ENCODE measurements at places on chromosomes 1 and 21.

DNA sequence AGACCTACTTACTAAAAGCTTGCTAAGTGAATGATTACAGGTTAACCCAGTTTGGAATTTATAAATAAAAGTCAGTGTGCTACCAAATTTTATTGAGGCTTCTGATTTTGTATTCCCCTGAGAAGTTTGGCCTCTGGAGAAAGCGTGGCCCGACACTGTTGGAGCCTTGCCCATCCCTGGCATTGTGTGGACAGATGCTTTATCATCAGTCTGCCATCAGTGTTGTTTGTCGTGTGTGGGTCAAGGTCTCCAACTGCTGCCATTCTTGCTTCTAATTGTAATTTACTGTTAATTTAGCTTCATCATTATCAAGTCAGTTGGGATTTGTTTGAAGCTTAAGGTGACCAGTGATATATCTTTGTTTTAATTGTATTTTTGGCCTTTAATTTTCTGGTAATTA is 62.0 kb upstream of the LPGAT1 start:
- no peak for DNase-seq

DNA sequence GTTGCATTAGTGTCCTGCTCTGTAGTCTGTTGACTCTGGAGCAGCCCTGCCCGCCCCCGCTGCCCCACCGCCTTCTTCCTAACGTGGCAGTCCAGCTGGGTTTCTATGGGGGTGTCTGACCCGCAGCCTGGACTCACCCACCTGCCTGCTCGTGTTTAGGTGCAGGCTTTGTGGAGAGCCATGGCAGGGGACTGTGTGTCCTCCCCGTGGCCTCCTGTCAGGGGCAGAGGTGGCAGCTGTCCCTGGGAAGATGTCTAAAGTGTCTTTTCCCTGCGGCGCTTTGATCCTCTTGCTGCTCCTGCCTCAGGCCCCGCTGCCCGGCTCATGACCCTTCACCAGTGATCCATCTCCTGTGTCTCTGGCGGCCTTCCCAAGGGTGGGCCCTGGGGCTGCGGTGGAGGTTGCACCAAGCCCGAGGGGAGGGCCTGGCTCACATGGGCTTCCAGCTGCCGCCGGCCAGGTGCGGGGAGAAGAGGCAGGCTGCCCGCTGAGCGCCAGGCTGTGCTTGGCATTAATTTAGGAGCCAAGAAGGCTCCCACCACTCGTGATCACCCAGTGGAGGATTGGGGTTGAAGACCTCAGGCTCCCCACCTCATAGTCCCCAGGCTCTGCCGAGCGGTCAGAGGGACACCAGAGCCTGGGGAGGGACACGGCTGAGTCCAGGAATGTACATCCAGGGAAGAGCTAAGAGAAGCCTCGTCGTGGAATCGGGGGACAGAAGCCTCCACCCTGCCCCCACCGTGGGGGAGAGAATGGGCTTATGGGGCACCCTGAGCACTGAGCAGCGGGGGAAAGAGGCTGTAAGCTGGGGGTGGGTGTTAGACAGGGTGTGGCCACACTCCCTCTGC is 44.1 kb downstream of the COL18A1 start:
- DNase-seq: no peak

DNA sequence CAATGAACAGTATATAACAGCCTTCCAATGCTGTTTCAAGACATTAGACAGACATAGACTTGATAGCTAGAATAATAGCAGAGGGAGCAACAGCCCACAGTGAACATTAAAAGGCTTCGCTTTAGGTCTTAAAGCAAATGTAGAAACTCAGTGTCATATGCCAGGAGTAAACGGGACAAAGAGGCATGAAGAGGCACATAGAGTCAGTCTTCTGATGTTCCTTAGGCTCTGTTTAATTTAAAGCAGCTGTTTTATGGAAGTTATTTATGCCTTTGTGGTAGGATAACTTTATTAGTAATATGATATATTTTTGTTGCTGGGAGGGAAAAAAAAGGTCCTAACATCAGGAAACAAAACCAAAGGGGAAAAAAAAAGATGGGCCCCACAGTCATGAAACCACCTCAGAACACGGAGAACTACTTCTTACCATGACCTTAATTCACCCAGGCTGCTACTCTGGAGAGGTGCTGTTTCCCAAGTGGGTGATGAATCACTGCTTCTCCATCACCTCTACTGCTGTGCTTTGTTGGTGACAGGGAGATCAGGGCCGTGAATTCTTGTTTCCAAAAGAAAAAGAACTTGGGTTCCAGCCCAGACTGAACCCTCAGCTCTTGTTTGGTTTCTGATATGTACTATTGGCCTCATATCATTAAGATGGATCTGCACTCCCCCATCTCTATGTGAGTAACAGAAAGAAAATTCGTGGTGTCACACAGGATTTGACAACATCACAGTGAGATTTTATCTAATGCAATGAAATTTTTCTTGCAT is 616.9 kb downstream of the KIF26B start:
- no peak for DNase-seq

GRCh38 chr1:205350691-205351141 is 6.0 kb downstream of the KLHDC8A start:
- DNase-seq: no peak

DNA sequence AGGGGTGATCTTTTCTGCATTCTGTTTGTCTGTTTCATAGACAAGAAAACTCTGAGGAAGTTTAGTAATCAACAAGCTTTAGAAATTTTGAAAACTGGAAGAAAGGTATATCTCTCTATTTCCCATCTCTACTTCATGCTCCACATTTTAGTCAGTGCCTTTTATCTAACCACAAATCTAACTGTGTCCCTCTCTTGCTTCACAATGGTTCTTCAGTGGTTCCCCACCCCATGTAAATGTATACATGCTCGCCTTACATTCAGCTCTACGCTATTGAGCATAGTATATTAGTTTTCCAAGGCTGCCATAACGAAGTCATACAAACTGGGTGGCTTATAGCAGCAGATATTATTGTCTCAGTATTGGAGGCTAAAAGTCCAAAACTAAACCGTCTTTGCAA is 14.4 kb upstream of the SAMSN1 start:
- no peak for DNase-seq

- DNase-seq: peak; percentile 81
Observed at GRCh38 chr1:40612345-40612831, 53.1 kb downstream of the RIMS3 start.

DNA sequence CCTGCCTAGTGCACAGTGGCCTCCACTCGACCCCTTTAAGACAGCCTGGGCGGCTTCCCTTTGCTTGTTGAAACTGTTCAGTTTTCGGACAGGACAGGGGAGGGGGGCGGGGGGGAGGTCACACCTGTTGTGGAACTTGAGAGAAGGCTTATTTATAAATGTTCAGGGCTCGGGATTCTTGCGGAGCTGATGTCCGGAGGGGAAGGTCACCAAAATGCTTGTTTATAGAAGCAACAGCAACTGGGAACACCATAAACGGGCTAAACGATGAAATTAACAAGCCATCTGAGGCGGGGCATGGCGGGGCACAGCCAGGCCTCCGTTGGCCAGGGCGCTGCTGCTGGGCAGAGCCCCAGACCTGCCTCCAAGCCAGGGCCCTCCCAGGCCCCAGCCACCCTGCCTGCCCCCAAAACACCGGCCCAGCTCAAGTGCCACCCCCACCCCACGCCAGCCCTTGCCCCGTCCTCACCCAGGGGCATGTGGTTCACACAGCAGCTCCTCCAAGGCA is 59.8 kb upstream of the CASZ1 start:
- no peak for DNase-seq

DNA sequence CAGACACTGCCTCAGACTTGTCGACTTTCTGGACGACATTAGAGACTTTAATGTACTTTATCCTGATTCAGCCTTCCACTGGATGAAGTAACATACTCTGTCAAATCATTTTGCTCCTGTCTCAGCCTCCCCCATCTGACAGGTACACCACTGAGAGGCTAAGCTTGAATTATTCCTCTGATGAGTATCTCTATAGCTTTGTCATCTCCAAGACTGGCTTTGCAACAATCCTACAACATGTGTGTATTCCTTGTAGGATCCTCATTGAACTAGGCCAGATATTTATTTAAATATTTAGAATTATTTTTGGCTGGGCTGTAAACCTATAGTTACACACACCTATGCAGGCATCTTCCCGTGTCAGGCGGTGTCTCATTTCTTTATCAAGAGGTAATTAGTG is 1.1 kb upstream of the TRIM58 start:
- DNase-seq: no peak

DNA sequence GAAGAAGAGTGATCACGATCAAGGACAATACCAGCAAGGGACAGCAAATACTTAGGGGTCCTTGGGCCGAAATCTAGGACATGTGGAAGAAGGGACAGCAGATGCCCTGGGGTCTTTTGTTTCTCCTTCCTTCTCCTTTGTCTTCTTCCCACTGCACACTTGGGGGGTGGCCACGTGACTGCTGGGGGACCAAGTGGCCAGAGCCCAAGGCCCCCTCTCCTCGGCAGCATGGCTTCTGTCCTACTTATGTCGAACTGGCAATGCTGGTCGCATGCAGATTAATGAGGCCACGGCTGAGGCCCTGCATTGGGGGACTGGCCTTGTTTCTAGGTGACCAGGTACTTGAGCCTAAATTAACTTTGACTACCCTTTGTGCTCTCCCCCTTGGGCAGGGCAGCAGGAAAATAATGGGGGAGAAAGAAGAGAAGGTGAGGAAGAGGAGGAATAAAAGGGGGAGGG is 83.0 kb downstream of the GRIK3 start:
- no peak for DNase-seq

DNA sequence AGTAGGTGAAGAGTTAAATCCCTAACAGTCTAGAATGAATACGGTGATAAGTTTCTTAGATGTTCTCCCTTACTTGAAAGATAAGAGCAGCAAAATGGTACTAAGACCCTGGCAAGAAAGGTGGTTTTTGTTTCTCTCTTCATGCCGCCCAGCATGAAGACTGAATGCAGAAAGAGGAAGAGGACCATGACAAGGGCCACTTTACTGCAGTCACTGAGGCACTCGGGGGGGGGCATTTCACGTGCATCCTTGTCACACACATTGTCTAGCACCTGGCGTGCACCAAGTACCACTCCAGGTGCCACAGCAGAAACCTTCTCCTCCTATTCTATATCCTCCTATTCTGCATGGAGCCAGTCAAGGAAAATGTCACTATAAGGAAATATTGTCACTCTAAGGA is 222.0 kb downstream of the TOMM20 start:
- no peak for DNase-seq

- no peak for DNase-seq
Observed at GRCh38 chr1:210800301-210800700, 333.6 kb downstream of the KCNH1 start.

GRCh38 chr1:54011316-54012007 is 6.5 kb downstream of the LDLRAD1 start:
- no peak for DNase-seq

DNA sequence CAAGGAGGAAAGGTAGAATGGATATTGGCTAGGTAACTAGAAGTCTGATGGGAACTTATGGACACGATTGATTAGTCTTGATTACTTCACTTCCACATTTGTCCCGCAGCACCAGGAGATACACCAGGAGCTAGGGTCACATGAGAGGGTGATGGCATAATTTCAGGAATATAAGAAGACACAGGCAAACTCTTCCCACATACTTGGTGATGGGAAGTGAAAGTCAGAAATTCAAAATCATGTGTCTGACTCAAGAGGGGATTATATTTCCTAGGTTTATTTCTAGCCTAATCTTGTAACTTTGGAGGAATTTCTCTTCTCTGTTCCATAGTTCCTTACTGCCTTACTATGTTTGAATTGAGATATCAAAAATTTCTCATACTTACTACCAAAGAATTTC is 185.0 kb downstream of the PBX1 start:
- DNase-seq: no peak

DNA sequence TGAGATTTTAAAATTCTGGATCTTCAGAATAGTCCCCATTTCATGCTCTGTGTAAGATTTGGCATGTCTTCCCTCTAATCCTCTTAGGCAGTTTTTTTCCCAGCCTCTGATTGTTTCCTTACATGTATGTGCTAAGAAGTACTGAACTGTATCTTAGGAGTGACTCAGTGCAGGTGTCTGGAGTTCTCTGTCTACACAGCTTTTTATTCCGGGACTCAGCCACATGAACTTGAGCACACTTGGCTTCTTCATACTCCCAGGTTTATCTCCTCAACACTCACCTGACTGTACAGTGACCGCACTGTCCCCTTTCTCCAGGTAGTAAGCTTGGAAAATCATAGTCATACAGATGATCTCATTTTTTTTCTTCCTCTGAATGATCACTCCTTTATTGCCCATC is 50.7 kb downstream of the SYT14 start:
- DNase-seq: no peak

- DNase-seq: no peak
Observed at GRCh38 chr1:25685938-25686665, 69.5 kb downstream of the MAN1C1 start.

GRCh38 chr1:241376701-241377100 is 19.7 kb upstream of the RGS7 start:
- no peak for DNase-seq

- no peak for DNase-seq
Observed at GRCh38 chr1:89842567-89843272, 21.9 kb downstream of the LRRC8D start.

DNA sequence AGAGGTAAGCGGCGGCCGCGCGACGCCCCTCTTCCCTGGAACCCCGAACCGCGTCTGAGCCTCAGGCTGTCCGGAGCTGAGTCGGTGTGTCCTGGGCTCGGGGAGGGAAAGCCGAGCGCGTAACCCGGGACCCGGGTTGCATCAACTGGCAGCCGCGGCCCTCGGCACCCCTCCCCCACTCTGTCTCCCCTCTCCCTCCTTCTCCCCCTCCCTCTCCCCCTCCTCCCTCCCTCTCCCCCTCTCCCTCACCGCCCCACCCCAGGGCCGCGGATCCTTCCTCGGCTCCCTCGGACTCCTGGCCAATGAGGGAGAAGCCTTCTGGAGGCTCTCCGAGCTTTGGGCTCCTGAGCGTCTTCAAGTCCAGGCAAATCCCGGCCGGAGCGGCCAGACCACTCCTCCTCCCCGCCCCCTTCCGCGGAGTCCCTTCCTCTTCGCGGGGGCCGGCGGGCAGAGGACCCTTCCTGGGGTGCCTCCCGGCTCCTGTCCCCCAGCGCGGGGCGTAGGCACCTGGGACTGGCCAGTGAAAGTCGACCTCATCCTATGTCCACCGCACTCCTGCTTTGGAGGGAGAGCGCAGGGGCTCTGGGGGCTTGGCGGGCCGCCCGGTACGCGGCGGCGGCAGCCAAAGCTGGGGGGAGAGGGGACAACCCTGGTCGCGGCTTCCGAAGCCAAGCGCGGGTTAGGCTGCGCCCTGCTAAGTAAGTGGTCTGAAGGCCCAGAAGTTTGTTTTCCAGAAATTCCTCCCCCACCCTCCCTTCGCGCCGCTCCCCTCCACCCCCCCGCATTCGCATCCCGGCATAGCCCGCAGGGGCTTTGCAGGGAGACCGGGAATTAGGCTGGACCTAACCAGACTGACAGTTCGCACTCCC is 850 bp downstream of the SESN2 start:
- DNase-seq: peak; percentile 66

DNA sequence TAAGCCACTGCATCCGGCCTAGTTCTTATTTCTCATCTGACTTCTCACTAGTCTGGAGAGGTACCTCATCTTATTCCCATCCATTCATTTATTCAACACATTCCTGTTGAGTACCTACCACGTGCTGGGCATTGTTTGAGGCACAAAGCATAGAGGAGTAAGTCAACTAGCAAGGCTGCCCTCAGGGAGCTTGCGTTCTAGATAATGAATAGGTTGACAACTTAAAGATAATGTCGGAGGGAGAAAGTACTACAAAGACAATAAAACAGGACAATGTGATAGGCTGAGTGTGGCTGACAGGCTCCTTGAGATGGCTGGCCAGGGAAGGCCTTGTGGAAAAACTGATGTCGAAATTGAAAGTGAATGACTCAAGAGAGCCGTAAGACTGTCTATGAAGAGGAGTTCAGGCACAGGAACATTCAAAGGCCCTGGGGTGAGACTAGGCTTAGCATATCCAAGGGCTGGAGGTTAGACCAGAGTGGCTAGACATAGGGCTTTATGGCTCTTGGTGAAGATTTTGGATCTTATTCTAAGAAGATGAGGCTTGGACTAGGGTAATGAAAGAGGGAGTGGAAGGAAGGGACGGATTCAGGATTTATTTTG is 18.3 kb downstream of the SPATA21 start:
- no peak for DNase-seq
